ENCODE measurements at places on chromosomes 11 and 22.

GRCh38 chr11:93267383-93267782 is 63.2 kb upstream of the DEUP1 start:
- no peak for DNase-seq

- no peak for DNase-seq
Measured at GRCh38 chr22:43867839-43868635, 5.7 kb upstream of the SULT4A1 start.

DNA sequence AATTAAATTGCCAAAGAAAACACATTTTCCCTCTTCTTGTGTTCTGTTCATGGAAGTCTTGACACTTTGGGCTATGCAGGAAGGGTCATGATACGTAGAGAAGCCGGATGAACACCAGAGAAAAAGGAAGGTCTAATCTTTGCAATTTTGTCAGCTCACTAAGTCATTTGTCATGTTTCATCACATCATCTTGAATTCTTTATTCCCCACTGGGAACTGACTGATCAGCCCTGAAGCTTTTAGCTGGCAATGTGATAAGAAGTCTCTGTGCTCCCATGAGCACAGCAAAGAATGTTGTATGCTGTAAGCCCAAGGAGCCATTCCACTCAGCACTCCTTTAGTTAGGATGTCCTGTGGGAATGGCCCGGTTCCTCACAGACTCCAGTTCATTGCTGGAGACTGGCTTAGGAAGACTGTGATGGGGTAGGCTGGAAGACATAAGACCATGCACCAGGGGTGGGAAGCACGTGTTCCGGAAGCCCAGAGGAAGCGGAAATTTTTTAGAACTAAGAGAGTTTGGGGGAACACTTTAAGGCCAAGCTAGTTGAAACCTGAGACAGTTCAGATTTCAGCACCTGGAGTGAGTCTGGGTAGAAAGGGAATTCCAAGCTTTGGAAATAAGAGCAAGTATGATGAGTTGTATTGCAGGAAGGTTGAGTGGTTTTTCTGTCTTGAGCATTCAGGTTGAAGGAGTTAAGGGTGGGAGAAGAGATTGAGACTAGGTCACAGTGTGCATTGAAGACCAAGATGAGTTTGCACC is 306.7 kb upstream of the MTNR1B start:
- no peak for DNase-seq

DNA sequence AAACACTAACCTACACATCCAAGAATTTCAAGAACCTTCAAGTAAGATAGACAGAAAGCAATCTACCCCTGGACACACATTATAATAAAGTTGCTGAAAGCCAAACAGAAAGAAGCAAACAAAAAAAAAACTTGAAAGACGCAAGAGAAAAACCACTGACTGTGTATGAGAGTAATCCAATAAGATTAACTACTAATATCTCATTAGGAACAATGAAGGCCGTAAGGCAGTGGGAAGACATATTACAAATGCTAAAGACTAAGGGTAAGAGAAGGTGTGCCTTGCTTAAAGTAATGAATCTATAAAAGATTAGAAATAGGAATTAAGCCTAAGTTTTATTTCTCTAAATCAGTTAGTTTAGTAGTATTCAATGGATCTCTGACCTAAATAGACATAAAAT is 1109.1 kb downstream of the JRKL start:
- DNase-seq, result no peak

DNA sequence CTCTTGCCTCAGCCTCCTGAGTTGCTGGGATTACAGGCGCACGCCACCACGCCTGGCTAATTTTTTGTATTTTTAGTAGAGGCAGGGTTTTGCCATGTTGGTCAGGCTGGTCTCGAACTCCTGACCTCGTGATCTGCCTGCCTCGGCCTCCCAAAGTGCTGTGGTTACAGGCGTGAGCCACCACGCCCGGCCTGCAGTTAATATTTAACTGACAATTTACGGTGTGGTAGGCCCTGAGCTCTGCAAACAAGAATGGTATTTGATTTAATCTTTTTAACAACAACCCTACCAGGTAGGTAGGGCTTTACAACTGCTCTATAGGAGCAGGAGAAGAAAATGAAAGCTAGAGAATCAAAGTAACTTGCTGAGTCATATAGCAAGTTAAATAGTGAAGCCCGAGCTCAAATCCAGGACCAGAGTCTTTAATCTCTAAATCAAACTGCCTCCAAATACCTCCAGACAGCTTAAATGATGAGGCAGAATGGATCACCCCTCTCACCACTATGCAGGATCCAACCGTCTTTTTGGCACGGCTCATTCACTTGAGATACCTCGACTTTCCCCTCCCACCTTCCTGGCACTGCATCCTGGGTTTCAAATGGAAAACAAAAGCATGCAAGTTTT is 9.4 kb downstream of the UEVLD start:
- no peak for DNase-seq

- no peak for DNase-seq
Measured at GRCh38 chr22:41078931-41079330, 13.5 kb upstream of the EP300 start.
